ENCODE measurements at places on chromosomes 5 and 9. TPM values are rescaled to one million over a fixed set of nuclear protein-coding genes. Genes with fewer than 3 reads are reported as not detected.

- no peak for DNase-seq
- peaks cover 1% of the 10 kb centered on the region for H3K36me3 ChIP-seq
- H3K4me1 ChIP-seq, result no peaks in the 10 kb centered on the region
- no peak overlapping the region for H3K27ac ChIP-seq
These were observed 34.8 kb upstream of the RICTOR start for GRCh38 chr5:39108987-39109386.

GRCh38 chr9:89486681-89487080, 11.2 kb downstream of the SEMA4D start:
- H3K27ac ChIP-seq, result peak overlapping the region; percentile 67
- peaks cover 62% of the 10 kb centered on the region for H3K4me1 ChIP-seq
- H3K27me3 ChIP-seq, result no peaks in the 10 kb centered on the region
- no peak overlapping the region for H3K4me3 ChIP-seq

DNA sequence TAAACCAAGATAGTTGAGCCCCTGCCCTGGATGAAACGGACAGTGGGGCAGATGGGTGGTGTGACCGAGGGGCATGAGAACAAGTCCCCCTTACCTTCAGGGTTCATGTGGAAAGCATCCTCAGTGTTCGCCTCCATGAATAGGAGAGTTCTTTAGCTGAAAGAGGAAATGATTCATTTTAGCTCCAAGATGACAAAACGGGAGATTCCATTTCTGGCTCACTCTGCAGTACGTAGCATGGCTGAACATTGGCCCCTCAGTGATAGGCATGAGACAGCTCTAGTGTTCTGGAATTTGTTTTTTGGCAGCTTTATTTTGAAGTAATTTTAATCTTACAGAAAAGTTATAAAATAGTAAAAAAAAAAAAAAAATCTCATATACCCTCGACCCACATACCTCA, 70.2 kb upstream of the AGXT2 start:
- H3K36me3 ChIP-seq, result no peaks in the 10 kb centered on the region
- DNase-seq, result no peak
- H3K27me3 ChIP-seq, result peaks cover 3% of the 10 kb centered on the region
- no peak overlapping the region for H3K4me3 ChIP-seq
- H3K27ac ChIP-seq, result no peak overlapping the region

GRCh38 chr9:70228611-70229010, 30.2 kb upstream of the SMC5 start:
- H3K4me3 ChIP-seq, result no peak overlapping the region
- no peaks in the 10 kb centered on the region for H3K4me1 ChIP-seq
- no peaks in the 10 kb centered on the region for H3K36me3 ChIP-seq
- DNase-seq, result no peak
- H3K27ac ChIP-seq, result no peak overlapping the region

DNA sequence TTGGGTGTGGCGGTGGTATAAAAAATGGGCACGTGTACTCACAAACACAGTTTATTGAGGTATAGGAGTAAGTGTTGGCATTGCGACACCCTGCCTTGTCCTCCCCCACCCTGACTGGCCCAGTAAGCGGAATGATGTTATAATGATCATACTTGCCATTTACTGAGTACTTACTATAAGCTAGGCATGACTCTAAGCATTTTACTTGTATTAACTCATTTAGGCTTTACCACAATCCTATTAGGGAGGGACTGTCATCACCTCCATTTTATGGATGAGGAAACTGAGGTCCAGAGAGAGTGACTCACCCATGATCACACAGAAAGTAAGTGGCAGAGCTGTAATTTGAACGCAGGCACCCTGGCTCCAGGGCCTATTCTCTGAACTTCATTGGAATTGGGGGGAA, 2.3 kb downstream of the SMIM3 start:
- no peaks in the 10 kb centered on the region for H3K36me3 ChIP-seq
- DNase-seq, result no peak
- H3K27ac ChIP-seq, result no peak overlapping the region
- H3K27me3 ChIP-seq, result no peaks in the 10 kb centered on the region

GRCh38 chr5:82534986-82535385, 256.8 kb upstream of the RPS23 start:
- no peak overlapping the region for H3K27ac ChIP-seq
- H3K36me3 ChIP-seq, result no peaks in the 10 kb centered on the region
- H3K4me1 ChIP-seq, result no peaks in the 10 kb centered on the region
- H3K4me3 ChIP-seq, result no peak overlapping the region
- no peak for DNase-seq

GRCh38 chr5:150036513-150036912, 36.0 kb downstream of the HMGXB3 start:
- no peaks in the 10 kb centered on the region for H3K27me3 ChIP-seq
- no peak overlapping the region for H3K4me3 ChIP-seq

- no peak for DNase-seq
- no peaks in the 10 kb centered on the region for H3K27me3 ChIP-seq
These were observed 13.0 kb upstream of the DPM2 start for GRCh38 chr9:127950513-127951289.

DNA sequence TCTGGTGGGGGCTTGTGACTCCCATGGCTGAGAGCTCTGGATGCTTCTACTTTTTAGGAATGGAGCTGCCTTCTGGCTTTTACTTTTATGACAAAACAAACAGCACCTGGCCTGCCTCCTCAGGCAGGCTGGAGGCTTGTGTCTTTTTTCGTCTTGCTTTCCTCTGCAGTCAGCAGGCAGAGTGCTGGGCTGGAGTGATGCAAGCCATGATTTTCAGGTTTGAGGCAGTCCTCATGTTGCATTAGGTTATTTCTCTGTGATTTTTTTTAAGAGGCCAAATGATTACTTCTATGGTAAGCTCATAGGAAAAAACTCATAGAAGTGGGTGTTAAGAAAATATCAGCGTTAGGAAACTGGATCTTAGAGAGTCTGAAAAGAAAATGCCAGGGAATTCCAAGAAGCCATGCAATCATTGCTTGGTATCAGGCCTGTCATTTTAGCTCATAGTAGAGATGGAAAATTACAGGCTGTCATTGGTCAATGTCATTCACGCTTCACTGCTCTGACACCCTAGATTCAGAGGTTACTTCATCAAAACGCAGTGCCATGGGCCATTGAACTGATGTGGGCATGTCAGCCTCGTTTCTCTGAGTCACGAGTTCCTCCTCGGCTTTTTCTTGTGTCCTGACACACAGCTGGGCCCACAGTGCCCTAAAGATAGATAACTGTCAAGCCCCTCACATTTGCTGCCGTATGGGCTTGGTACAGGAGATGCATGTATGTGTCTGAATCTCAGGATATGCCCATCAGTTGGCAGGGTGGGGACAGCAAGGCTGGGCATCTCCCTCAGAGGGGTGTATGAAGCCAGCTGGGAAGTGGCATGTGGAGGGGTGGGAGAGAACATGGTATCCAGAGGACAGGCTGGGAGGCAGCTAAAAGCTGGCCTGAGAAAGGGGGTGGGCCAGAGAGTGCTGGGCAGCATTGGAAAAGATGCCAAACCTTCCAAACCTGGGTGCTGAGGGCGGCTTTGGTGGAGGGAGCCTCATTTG, 151.8 kb downstream of the HSPA4 start:
- H3K4me1 ChIP-seq, result no peaks in the 10 kb centered on the region
- no peak overlapping the region for H3K27ac ChIP-seq
- H3K36me3 ChIP-seq, result no peaks in the 10 kb centered on the region
- DNase-seq, result no peak

DNA sequence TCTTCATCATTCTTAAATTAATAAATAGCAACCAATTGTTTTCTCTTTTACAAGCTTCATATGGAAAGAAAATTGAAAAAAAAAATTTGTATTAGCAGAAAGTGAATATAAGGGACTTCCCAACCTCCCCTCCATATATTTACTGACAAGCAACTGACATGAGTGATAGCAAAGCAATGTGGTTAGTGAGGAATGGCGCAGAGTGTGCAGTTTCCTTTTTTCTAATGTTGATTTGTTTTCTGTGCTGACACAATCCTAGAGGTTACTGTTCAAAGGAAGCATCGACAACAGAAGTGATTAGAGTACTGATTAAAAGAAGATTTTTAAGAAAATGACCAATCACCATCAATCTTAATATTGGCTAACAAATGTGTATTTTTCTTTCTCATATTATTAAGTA, 1.7 kb upstream of the PTGER4 start:
- peaks cover 18% of the 10 kb centered on the region for H3K4me1 ChIP-seq
- H3K27ac ChIP-seq, result no peak overlapping the region
- no peak for DNase-seq
- H3K36me3 ChIP-seq, result no peaks in the 10 kb centered on the region
- no peaks in the 10 kb centered on the region for H3K27me3 ChIP-seq

DNA sequence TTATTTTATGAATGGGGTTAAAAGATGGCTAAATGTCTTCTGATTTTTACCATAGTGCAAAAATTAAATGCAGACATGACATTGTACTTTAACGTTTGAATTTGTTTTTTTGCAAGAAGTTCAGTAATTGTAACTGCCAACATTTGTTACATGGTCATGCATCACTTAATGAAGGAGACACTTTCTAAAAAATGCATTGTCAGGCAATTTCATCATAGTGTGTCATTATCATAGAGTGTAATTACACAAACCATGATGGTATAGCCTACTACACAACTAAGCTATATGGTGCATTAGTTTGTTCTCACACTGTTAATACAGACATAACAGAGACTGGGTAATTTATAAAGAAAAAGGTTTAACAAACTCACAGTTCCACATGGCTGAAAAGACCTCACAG, 50.0 kb upstream of the NAA35 start:
- no peak overlapping the region for H3K27ac ChIP-seq
- no peak for DNase-seq
- H3K36me3 ChIP-seq, result no peaks in the 10 kb centered on the region
- H3K4me1 ChIP-seq, result no peaks in the 10 kb centered on the region
- no peaks in the 10 kb centered on the region for H3K27me3 ChIP-seq

DNA sequence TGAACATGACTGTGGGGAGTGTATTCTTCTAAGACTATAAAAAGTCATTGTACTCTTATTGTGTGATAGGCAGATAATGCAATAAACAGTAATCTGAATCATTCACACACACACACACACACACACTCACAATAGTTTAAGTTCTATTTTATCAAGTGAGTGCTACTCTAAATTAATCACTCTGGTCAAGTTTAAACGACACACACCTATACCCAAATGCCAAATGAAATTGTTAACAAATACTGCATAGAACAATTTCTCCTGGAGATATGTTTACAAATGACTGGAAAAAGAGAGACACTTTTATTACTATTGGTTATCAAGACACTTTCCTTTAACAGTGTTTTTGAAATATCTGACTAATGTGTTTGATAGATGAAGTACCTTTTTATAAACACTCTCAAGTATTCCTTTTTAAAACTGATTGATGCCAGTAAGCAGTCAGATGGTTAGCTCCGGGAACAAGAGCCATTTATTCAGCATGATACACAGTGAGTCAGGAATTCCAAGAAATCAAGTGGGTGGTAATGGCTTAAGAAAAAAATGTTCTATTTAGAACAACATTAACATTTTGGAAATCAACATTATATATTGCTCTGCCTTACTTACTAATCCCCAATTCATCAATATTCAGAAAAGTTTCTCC, 521.6 kb upstream of the ST8SIA4 start:
- H3K27ac ChIP-seq, result no peak overlapping the region
- DNase-seq, result no peak
- no peak overlapping the region for H3K4me3 ChIP-seq
- no peaks in the 10 kb centered on the region for H3K4me1 ChIP-seq
- no peaks in the 10 kb centered on the region for H3K27me3 ChIP-seq

DNA sequence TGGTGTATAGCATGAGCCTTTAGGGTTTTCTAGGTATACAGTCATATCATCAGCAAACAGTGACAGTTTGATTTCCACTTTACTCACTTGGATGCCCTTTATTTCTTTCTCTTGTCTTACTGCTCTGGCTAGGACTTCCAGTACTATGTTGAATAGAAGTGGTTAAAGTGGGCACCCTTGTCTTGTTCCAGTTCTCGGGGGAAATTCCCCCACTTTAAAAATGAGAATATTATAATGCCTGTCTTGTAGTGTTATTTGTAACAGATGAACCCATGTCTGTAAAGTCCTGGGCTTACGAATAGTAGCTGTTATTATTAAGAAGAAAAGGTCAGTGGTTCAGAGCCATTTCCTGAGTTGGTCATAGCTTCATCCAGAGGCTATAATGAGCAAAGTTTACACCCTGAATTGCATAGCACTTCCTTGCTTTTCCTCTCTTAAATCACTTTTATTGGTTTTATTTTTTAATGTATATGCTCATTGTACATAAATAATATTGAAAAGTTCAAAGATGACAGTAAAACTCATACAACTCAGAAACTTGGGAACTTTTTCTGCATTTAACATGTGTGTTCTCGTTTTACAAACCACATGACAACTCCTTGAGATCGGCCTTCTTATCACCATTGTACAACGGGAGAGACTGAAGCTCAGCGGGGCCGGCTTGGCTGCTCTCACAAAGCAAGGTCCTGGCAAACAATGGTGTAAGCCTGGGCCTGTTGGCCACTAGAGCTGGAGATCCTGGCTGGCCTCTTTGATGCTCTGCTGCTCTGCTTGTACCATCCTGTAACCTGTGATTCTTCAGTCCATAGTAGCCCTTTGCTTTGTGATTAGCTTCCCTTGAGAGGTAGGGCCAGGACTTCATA, 85.2 kb downstream of the CYFIP2 start:
- H3K27me3 ChIP-seq, result no peaks in the 10 kb centered on the region
- H3K27ac ChIP-seq, result no peak overlapping the region
- no peaks in the 10 kb centered on the region for H3K4me1 ChIP-seq
- H3K4me3 ChIP-seq, result no peak overlapping the region
- H3K36me3 ChIP-seq, result peaks cover 7% of the 10 kb centered on the region

DNA sequence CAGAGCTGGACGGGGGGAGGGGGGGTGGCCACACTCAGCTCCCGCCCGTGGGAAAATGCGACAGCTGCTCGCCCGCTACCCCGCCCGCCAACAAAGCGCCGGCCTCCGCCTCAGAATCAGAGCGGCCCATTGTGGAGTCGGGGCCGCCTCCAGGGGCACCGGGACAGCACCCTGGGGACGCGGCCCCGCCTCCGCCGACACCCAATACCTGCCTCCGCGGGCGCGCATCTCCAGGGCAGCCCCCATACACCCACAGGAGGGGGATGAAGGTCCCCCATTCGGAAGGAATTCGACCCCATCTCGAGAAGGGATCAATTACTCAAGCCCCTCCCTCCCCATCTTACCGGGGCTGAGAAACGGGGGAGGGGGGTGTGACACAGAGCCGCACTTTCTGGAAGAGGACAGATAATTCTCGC, 1.3 kb downstream of the NOTCH1 start:
- peak overlapping the region; percentile 33 for H3K27ac ChIP-seq
- peak; percentile 67 for DNase-seq
- H3K27me3 ChIP-seq, result no peaks in the 10 kb centered on the region
- H3K4me3 ChIP-seq, result peak overlapping the region; percentile 57

The SCGB3A2 gene
- not detected for total RNA-seq

The EQTN gene
- not detected for total RNA-seq

The TBC1D2 gene
- 5.0 TPM for total RNA-seq

The GPRIN1 gene
- 2.1 TPM for total RNA-seq

The PGM5 gene
- not detected for total RNA-seq

The ZNF879 gene
- total RNA-seq, result 13.2 TPM

The PCDHA3 gene
- not detected for total RNA-seq

Data from B cell (primary cell).